Diencephalon (tissue), 1 donor: ENCODE measurements at places on chromosomes 3 and 15. TPM values are rescaled to one million over a fixed set of nuclear protein-coding genes. Genes with fewer than 3 reads are reported as not detected.

The TRPM1 gene
- not detected for total RNA-seq

The ARNT2 gene
- 73.4 TPM for total RNA-seq

The ITIH1 gene
- not detected for total RNA-seq

The ZCWPW2 gene
- total RNA-seq, result 2.8 TPM

The IQCF5 gene
- not detected for total RNA-seq

The SOX14 gene
- total RNA-seq, result 1.4 TPM

The RPL35A gene
- total RNA-seq, result 841 TPM

The CCRL2 gene
- total RNA-seq, result 1.4 TPM

The LAMB2 gene
- total RNA-seq, result 78.2 TPM

The AHSG gene
- 0.23 TPM for total RNA-seq

The CASR gene
- total RNA-seq, result 0.69 TPM

The MAGEL2 gene
- total RNA-seq, result 13.8 TPM

The GOLGA8M gene
- not detected for total RNA-seq
